HS-27A (cell line): ENCODE measurements at places on chromosomes 4 and X.

GRCh38 chrX:15505101-15505500 lies 4.5 kb downstream of the BMX start:
- DNase-seq = no peak

DNA sequence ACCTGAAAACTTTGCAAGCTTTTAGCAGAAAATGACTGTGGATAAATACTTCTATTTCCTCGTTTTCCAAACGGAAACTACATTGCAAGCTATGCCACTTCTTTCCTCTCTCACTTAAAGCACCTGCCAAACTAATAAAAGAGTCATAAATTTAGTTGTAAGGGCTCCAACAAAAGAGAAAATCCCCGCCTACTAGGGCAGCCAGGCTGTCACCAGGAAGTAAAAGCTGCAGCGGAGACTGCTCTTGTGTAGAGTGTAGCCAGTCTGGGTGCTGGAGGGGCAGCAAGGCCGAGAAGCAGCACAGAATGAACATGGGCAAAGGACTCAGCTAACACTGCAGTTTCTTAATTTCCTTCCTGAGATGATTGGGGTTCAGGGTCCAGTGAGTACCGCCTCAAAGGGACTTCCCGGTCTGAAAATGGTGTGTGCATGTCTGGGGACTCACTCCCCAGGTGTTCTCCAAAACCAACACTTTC lies 89.3 kb upstream of the MAML3 start:
- no peak for DNase-seq

- no peak for DNase-seq
Observed at GRCh38 chrX:154349359-154349935, 25.0 kb downstream of the FLNA start.

GRCh38 chrX:66872771-66873170 lies 233.9 kb upstream of the EDA2R start:
- DNase-seq = no peak

- DNase-seq = no peak
Observed at GRCh38 chr4:67727124-67727850, 26.3 kb upstream of the UBA6 start.

- peak; percentile 9 for DNase-seq
Observed at GRCh38 chr4:42519803-42520417, 122.6 kb downstream of the SHISA3 start.
